Epithelial cell of umbilical artery (primary cell): ENCODE measurements at places on chromosomes 6 and 20. TPM values are rescaled to one million over a fixed set of nuclear protein-coding genes. Genes with fewer than 3 reads are reported as not detected.

The DSE gene
- total RNA-seq = 34.8 and 46.4 TPM in 2 replicates

The CST11 gene
- not detected in 2 replicates for total RNA-seq

The MDFI gene
- 42.7 and 56.5 TPM in 2 replicates for total RNA-seq

The REPS1 gene
- total RNA-seq = 15.7 and 18.2 TPM in 2 replicates

The CRIP3 gene
- not detected in 2 replicates for total RNA-seq

The CNBD2 gene
- 1.4 and 4.2 TPM in 2 replicates for total RNA-seq

The ABHD16B gene
- not detected in 2 replicates for total RNA-seq

The VWA7 gene
- total RNA-seq = not detected in 2 replicates

The PTCRA gene
- not detected in 2 replicates for total RNA-seq

The KCNB1 gene
- total RNA-seq = under 0.01 TPM in 1 of 2 replicates, not detected in the other

The TRIM40 gene
- total RNA-seq = not detected in 2 replicates

The COL19A1 gene
- total RNA-seq = not detected in 2 replicates

The NOX3 gene
- total RNA-seq = not detected in 2 replicates

The KHDC1L gene
- total RNA-seq = not detected in 2 replicates
